CD4-positive, CD25-positive, alpha-beta regulatory T cell (primary cell): ENCODE measurements at places on chromosomes 12 and 14.
A peak's percentile ranks its signal among the peaks of the same experiment; 100 is the strongest.

- no peak for DNase-seq
These were observed 95.5 kb downstream of the SLC38A6 start for GRCh38 chr14:61076556-61076955.

GRCh38 chr12:64450057-64450640 lies 1.8 kb upstream of the TBK1 start:
- DNase-seq, result no peak

- no peak for DNase-seq
These were observed 1.9 kb upstream of the BCL11B start for GRCh38 chr14:99273766-99274345.

DNA sequence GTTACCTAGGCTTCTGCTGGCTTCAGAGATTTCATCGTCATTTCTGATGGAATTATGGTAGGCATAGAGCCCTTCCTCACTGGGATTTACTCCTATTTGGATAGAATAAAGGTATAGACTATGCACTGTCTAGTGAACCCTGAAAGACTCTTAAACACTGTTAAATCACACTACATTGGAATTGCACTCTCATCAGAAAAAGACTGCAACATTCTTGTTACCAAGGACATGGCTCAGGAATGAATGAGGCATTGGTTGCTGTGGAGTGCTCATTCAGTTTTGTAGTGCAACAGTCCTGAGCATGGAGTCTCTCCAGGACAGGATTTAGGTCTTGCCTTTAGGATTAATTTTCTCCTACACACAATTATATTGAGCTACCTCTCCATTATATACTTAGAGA lies 483.0 kb downstream of the NRXN3 start:
- DNase-seq, result no peak

DNA sequence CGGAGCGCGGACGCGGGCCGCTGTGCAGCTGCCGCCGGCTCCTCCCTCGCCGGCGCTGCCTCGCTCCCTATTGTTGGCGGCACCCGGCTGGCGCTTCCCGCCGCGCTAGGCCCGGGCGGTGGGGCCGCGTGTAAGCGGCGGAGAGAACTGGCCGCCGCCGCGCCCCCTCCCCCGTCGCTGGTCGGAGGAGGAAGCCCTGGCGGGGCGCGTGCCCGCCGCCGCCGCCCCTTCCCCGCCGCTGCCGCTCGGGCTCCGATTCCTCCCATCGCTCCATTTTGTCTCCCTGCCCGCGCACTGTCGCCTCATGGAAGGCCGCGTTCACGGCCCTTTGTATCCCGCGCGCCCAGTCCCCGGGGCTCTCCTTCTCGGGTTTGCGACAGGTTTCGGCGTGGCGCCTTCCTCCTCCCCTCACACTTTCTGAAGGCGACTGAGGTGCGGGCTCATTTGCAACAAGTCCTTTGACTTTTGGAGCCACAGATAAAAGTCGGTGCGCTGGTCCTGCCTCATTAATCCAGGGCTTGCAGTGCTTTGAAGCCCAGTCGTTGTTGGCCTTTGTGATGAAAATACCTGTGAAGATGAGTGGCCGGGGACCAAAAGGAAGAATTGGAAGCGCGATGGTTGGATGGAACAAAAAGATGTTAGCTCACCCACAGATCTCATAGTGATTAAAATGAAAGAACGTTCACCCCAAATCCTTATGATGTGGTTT lies 707 bp downstream of the CPSF6 start:
- DNase-seq, result peak; percentile 38

DNA sequence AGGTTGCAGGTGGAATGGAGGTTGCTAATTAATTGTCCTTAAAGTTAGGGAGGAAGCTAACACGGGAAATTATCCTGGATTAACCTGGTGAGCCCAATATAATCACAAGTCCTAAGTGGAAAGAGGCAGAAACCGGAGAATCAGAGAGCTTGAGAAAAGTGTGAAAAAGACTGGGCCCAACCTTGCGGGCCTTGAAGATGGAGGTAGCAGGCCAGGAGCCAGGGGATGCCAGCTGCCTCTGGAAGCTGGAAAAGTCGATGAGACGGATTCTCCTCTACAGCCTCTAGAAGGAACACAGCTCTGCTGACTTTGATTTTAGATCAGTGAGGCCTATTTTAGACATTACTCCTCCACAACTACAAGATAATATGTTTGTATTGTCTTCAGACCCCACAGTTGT lies 2.1 kb downstream of the SDR9C7 start:
- no peak for DNase-seq

- DNase-seq, result no peak
These were observed 57.4 kb downstream of the RPH3A start for GRCh38 chr12:112848972-112849371.

- DNase-seq, result no peak
These were observed 204.3 kb upstream of the KRR1 start for GRCh38 chr12:75715682-75716081.

DNA sequence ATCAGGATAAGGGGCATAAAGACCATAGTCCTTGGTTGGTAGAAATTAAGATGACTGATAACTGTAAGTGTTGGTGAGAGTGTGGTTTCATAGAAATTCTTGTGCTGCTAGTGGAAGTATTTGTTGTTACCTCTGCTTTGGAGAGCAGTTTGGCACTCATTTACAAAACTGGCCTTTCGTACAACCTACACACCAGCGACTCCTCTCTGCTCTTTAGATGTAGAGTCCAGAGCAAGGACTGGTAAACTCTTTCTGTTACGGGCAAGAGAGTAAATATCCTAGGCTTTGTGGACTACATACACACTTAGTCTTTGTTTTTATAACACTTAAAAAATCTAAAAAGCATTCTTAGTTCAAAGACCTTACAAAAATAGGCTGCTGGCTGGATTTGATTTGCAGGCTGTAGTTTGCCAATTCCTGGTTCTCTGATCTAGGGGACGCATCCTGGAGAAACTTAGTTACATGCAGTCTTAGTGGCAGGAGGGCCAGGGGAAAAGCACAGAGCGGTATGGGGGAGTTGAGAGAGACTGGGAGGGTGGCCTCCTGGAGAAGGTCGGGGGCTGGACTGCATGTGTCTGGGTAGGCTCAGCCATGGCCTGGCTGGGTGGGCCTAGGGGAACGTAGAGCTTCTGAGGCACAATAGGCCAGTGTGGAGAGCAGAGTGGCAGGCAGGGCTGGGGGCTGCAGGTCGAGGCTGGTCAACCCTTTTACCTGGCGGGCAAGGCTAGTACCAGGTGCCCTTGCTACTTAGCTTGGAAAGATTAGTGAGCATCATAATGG lies 55.3 kb upstream of the AMN start:
- no peak for DNase-seq

DNA sequence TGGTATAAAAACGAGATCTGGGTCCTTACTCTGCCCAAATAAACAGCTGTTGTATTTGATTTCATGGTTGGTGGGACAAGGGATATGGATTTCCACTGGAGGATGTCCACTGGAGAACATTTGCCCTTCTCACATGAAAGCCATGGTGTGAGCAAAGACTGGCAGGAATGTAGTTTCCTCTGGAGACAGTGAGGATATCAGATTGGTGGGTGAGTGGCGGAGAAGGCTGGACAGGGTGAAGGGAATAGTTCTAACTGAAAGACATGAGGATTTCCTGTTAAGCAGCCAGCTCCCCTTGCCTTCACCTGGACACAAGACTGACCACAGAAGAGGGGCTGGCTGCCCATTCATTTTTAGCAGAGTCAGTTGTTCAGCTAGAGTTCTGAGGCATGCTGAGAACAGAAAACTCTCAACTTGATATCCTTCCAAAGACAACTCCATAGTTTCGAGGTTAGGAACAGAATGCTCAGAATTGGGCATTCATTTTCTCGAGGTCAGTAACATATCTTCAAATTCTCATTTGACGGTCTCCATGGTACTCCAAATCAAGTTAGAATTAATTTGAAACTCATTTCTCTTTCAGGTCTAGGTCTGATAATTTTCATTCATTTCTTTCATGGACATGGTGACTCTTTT lies 365.7 kb downstream of the LRIG3 start:
- DNase-seq, result no peak

DNA sequence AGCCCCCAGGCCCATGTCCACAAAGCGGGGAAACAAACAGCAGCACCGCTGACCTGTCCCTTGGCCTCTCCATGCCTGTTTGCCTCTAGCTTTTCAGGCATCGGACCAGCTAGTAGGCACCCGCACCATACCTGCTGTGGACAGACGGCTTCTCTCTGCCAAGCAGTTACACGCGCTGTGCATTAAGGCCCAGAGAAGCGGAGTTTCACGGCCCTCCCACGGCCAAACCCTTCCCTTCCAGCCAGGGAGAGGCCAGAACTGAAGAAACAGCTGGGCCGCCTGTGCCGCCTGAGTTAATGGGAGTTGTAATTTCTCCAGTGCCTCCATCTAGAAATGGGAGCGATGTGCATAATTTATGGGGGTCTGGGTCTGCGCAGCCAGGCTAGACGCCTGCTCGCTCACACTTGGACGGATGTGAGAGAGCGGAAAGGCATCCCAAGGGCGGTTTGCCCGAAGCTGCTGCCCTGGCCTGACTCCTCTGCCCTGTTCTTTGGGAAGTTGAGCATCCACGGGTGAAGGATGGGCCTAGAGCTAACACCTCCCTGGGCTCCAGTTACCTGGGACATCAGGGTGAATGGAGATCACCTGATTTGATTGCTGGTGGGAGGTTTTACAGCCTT lies 89.7 kb upstream of the BCL11B start:
- DNase-seq, result no peak

DNA sequence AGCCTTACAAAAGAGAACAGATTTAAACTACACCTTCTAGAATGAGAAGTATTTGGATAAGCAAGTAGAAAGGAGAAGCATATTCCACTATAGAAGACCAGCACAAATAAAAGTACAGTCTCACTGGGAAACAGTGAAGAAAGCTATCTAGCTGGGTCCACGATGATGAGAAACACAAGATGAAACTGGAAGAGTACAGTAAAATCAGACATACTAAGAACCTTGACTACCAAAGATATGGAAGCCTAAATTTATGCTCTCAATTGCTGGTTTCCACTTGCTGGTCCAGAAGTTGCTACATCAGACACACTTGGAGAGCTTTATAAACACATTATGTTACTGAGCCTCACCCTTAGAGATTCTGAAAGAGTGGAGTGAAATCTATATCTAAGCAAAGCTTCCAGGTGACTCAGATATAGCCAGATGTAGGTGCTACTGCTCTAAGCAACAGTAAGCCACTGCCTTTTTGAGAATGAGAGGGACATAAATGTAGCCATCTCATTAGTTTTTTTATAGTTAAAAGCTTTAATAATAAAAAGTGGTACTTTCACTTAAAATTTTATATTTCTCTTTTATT lies 96.3 kb upstream of the BBS10 start:
- DNase-seq, result no peak

DNA sequence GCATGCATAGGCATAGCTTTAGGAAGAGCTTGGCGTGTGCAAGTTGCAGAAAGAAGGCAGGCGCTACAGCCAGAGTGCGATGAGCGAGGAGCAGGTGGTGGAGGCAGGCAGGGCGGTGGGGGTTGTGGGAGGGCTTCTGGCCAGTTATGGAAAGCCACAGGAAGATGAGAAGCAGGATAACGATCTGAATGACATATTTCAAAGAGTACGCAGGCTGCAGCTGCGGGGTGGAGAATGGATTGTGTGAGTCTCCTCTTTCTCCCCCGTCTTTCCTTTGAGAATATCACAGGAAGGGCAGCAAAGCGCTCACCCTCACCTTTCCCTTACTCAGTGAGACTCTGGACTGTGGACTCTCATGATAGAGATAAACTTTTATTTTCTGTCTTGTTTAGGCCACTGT lies 48.7 kb upstream of the PLXNC1 start:
- DNase-seq, result no peak

DNA sequence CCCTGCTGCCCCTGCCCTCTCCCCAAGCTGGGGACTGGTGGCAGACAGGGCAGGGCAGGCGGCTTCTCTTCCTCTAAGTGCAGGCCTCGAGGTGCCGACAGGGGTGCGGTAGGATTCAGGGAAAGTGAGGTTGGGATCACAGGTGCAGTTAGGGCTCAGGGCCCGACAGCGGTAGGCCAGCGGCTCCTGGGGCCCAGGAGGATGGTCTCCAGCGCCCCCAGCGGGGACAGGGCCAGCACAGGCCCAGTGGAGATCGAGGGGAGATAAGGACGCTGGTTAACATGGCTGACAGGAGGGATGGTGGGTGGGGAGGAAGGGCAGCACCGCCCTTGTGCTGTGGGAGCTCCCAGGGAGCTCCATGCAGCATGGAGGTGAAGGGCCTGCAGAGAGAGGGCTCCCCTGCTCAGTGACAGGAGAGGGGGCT lies 935 bp upstream of the CRIP1 start:
- DNase-seq, result peak; percentile 60

DNA sequence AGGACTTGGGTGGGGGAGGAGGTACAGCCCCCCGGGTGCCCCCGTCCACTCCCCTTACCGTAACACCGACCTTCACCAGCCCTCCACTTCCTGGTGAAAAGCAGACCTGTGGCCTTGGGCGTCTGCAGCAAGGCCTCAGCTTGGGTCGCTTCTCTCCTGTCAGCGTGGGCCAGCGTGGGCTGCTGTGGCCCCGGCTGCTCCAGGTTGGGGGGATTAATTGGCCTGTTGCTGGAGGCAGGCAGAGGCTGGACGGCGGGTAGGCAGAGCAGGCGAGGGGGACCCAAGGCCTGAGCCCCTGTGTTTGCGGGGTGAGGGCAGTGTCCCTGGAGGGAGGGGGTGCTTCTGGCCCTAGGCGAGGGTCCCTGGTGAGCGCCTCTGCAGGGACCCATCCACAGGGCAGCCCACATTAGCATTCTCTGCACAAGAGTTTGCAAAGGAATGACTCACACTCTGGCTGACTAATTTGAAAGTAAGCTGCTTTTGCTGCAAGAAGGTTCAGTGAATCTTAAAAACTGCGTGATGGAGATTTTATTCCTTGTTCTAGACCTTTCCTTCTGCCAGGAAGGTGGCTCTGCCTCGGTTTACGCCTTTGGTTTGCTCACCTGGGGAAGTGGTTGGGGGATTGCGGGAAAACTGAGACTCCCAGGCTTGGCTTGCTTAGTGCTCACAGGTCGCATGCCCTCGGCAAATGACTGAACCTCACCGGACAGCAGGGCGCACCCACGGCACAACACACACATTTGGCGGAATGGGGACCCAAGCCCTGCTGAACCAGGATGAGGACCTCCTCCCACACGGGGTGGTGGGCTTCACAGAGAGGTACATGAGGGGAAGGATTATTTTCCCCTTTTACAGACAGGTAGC lies 37.9 kb upstream of the DLK1 start:
- DNase-seq, result no peak

DNA sequence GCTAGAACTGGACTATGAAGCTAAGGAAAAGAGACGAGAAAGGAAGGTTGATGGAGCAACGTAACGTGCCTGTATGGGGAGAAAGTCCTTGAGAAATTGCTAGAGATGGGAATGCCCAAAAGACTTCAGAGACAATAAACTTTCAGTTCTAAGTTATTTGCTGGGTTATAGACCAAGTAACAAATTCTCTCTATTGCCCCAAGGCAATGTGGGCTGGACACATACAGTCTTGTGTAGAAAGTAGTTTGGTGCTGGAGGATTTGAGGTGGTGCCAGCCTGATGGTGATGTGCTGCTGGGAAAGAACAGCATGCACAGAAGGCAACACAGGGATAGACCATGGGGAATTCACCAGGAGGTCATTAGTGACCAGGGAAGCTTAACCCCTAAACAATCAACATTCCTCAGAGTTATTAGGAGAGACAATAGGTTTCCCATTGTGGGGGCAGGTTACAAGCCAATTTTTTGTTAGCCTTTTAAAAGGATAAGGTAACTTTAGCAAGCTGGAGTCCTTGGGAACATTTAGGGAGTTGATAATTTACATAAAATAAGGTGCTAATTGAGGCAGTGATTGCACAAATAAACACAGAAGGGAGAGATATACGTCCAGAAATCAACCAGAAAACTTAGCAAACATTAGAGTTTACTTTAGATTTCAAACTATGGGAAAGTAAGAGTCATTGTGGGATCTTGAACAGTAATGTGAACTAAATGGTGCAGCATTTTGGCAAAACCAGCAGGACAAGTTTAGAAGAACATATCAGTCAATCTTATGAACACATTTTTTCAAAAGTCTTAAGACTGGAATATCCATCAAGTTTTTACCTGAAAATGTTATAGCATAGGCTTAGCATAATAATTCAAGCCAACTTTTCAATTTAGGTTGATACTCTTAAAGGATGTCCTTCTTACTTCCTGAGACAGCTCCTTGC lies 61.4 kb downstream of the LMNTD1 start:
- DNase-seq, result no peak
